GF-D8 (cell line): ENCODE measurements at places on chromosomes 4 and X.

DNA sequence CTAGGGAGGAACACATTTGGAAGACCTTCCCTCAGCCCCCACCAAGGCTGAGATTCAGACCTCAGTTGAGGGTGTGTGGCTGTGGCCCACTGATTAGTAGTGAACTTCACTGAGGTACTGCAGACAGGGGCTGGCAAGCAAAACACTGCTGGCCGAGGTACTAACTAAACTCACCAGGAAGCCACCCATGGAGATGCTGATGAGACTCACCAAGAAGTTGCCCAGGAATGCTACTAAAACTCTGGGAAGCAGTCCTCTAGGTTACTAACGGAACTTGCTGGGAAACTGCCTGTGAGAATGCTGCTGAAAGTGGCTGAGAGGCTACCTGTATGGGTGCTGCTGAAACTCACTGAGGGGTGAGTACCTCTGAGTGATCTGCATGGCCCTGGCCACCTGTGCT is 372.4 kb upstream of the RPS6KA3 start:
- DNase-seq = no peak

DNA sequence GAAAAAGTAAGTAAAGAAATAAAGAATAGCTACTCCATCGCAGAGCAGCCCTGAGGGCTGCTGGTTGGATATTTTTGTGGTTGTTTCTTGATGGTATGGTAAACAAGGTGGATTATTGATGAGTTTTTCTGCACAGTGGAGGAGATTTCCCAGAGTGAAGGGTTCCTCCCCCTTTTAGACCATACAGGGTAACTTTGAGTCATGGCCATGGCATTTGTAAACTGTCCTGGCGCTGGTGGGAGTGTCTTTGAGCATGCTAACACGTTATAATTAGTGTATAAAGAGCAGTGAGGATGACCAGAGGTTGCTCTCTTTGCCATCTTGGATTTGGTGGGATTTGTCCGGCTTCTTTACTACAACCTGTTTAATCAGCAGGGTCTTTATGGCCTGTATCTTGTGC is 128.2 kb downstream of the ASMT start:
- no peak for DNase-seq

GRCh38 chr4:109735566-109736365 is 5.9 kb upstream of the PLA2G12A start:
- DNase-seq = no peak

- DNase-seq = no peak
Observed at GRCh38 chr4:52822972-52823701, 39.0 kb upstream of the RASL11B start.

DNA sequence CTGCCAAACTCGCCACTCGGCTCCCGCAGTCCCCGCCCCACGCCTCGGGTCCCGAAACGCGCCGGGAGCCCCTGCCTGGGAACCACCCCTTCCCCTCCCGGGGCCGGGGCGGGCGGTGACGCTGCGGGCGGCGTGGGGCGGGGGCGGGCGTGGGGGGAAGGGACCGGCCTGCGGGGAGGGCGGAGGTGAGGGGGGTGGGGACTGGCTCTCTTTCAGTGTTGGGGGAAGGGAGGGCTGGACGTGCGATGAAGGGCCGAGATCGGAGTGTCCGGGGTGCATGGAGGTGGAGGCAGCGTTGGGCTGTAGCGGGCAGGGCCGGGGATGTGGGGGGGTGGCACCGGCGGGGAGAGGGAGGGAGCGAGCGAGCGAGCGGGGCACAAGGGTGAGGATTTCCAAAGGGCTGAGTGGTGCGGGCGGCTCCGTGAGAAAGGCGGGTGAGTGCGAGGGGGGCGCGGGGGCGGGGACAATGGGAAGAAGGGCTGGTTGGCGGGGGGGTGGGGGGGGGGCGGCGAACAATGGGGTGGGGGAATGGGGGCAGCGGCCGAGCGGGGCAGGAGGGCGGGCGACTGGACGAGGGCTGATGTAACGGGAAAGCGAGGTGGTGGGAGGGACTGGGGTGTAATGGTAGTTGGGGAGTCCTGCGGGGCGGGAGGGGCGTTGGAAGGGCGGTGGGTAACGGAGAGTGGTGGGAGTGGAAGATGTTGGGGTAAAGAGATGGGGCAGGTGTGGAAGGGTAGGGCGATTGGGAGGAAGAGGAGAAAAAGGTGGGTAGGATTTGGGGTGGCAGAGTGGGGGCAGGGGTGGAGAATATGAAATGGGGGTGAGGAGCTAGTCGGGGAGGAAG is 578 bp downstream of the DCUN1D4 start:
- no peak for DNase-seq

DNA sequence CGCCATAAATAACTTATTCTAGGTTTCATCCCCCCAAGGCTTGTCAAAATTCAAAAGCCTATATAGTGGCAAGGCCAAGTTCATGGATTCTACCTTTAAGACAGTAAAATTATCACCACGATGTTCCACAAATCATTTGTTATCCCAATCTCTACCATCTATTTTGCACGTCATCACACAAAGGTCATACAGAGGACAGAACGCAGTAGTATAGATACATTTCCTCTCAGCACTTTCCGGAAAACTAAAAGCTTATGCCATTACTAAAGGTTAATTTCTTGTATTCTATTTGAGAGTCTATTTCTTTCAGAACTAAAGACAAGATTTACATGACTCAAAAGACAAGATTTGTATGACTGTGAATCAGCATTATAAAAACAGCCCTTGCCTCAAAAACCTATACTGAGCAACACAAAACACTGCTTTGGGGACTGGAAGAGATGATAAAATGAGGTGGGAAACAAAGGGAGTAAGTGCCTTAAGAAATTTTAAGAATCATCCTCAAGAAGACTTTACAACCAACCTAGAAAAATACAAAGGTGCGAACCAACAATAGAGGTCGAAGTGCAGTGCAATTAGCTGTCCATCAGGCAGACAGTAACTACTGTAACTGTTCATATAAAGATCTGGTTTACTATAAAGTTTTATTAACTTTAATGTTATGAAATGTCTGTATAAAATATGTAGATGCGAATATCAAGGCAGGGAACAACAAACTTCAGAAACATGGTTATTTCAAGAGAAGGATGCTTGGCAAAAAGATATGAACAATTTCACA is 7.6 kb downstream of the UBE2D3 start:
- DNase-seq = no peak

- no peak for DNase-seq
Observed at GRCh38 chr4:91325495-91325894, 978.3 kb upstream of the GRID2 start.

- DNase-seq = no peak
Observed at GRCh38 chr4:54213001-54213400, 16.1 kb upstream of the PDGFRA start.

DNA sequence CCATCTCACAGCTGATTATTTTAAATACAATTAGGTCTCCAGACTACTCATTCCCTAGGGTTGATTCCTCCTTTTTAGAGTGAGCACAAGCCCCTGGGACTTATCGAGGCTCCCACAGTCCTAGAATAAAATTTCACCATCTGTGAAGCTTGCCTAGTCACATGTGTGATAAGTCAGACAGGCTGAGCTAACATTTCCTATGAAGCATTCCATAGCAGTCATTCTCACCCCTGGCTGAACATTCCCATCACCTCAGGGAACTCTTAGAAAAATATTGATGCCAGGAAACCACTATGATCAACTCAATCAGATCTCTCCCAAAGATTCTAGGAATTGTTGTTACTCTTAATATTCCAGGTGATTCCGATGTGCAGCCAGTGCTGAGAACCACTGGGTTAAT is 37.7 kb downstream of the ARHGEF9 start:
- DNase-seq = no peak
